ENCODE measurements at places on chromosomes 1 and 21.

GRCh38 chr1:199704231-199704630 lies 323.3 kb upstream of the NR5A2 start:
- DNase-seq: no peak

DNA sequence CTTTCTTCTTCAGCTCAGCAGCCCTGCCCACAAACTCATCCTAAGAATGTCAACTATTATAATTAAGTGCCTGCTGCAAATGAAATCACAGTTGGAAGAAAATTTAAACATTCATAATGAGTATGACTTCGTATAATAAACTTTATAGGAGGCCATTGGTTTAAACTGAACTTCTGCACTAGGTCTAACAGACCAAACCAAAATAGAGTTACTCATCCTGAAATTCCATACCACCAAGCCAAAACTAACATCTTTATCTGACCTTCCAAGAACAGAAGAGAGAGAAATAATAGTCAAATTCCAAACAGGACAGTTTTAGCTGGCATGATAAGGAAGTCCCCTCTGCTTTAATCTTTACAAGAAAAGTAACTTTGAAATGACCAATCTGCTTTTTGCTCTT lies 472.4 kb upstream of the PRMT6 start:
- no peak for DNase-seq

- no peak for DNase-seq
Measured at GRCh38 chr1:45863218-45863617, 59.8 kb downstream of the MAST2 start.

DNA sequence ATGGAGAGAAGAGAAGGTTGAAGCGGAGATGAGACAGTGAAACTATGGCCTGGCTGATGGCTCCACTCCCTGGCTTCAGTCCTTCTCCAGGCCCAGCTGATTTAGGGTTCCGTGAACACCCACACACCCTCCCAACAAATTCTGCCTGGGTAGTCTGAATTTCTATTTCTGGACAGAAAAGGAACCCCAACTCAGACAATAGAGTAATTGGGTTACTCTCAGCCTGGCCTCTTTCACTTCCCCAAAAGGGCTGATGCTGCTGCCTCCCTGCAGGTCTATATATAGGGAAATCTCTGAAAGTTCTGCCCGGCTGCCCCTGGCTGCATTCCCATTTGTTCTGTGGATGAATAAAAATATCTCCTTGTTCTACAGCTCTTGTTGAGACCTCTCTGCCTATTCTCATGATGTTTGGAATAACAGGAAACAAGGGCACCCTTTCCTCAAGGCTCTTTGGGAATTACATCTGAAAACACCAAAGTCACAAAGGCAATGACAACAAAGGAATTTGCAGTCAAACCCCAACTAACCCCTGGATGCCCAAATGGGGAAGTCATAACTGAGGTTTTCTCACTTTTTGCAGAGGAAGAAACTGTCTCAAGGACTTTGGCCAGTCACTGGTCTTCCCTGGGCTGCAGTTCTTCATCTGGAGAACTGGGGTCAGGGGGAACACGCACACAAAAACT lies 11.4 kb upstream of the ZSCAN20 start:
- DNase-seq: no peak

DNA sequence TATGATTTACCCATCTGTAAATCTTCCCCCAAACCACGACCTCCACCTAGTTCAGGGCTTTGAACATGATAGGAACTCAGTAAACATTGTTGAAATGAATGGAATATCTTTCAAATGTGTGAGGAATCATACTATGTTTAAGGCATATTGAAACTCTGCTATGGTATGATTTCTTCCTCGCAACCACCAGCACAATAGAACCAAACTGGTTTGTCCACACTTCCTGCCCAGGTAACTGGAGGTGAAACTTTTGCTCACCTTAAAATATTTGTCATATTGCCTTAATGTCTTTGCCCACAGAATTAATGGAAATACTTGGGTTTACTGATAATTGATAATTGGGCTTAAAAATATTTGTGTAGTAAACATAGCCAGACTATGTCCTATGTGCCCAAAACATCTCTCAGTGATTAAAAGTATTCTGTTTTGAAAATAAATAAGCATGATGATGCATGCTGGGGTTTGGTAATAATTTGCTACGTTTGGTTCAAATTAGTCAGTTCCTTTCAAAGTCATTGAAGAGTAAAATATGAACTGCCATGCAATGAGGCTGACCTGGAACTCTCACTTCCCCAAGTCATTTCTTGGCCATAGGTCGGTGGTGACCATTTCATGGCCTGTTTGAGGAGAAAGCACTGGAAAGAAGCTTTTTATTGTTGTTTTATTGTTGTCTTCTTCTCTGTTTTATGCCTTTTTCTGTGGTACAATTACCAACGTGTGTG lies 73.3 kb downstream of the TNFSF18 start:
- no peak for DNase-seq

DNA sequence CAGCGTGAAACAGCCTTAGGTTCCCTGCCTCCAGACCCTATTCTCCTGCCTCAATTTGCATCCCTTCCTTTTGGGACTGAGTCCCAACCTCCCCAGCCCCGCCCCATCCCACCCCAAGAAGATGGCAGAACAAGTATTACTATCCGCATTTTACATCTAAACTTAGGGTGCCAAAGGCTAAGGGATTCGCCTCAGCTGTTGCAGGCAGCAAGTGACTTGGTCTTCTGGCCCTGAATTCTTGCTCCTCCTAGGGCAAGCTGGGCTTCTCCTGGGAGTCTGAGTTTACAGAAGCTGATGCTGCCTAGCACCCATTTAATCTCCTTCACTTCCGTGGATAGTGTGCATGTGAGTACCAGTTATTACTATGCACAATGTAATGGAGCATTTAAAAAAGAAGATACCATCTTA lies 161.3 kb upstream of the NR5A2 start:
- DNase-seq: no peak

- no peak for DNase-seq
Measured at GRCh38 chr1:195590649-195591048, 1017.6 kb downstream of the KCNT2 start.

- DNase-seq: no peak
Measured at GRCh38 chr1:31930836-31931592, 7.2 kb downstream of the PTP4A2 start.

DNA sequence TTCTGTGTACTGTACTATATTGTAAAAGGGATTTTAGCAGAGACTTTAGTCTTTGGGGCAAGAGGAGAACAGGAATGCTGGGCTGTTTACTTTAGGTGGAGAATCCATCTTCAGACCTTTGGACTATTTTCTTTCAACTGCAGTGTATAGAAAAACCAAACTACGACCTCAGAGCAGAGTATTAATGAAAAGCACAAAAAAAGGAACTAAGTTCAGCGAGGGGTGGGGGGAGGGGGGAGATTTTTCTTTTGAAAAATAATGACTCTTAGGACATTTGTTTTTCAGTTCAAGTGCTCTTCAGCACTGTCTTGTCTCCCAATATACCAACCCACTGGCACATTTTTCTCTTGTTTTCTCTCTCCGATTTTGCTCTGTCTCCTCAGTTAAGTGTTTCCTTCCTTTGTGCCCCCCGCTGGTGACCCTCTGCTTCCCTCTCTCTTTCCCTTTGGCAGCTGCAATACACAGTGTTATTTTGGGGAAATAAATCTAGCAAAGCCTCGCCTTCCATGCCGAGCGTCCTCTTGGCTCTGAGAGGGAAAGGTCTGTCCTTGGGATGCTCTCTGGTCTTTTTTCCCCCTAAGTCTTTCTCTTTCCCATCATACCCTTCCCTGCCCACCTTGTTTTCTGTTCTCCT lies 44.8 kb downstream of the ACP6 start:
- DNase-seq: no peak

DNA sequence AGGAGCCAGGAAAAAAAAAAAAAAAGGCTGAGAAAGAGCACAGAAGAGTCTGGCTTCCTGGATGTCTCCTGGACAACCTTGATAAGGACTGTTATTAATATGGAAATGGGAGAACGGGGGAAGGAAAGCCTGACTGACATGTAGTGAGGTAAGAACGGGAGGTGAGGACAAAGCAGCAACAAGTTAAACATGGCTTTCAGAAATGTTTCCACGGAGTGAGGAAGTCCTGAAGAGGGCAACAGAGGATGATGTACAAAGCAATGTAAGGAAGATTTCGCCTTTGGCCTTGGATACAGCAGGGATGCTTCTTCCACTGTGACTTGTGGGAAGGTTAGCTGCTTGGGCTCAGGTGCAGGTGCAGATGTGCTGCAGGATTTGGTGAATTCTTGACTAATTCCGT lies 11.9 kb upstream of the NIBAN1 start:
- DNase-seq: no peak

- DNase-seq: no peak
Measured at GRCh38 chr1:114024049-114024448, 44.8 kb downstream of the OLFML3 start.

- no peak for DNase-seq
Measured at GRCh38 chr1:98555814-98556213, 105.7 kb upstream of the SNX7 start.

DNA sequence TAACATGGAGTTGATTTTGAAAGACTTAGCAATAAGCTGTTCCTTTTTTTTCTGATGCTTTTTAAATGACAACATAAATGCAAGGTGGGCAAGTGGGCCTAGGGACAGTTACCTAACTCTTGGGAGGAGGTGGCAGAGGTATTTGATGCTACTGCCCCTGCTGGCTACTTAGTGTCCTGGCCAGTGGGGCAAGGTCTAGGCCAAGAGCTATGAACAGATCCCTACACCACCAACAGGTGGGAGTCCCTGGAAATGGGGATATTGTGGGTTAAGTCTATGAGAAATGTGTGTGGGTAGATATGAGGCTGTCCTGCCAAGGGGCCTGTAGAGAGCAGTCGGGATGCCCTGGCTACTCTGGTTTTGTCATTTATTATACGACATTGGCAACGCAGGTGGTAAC lies 31.3 kb upstream of the B3GALT5 start:
- DNase-seq: no peak
